Cardiac septum (tissue), 1 donor: ENCODE measurements at places on chromosomes 11 and 22. TPM values are rescaled to one million over a fixed set of nuclear protein-coding genes. Genes with fewer than 3 reads are reported as not detected.

- DNase-seq, result no peak
Measured at GRCh38 chr22:37681556-37682049, 4.5 kb upstream of the NOL12 start.

- peak; percentile 76 for DNase-seq
Measured at GRCh38 chr11:89490981-89491690, at the start of gene NOX4. Gene NOX4 (minus strand): TSS chr11:89491375. CDS start chr11:89491246, 129 bp downstream.

DNA sequence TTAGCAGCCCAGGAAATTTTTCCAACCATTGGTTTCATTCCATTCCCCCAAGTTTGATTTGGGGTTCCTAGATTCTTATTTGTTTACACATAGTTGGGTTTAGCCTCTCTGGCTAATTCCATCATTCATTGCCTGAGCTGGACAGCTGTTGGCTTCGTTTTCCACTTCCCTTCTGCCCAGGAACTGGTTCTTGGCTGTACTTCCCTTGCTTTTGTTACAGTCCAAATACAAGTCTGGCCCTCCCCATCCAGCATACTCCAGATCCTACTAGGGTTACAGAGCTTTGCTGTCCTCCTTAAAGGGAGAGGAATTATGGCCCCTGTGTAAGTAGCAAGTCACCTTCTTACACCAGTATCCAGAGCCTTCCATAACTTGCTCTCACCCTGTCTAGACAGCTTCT is 356.3 kb downstream of the FAT3 start:
- no peak for DNase-seq

DNA sequence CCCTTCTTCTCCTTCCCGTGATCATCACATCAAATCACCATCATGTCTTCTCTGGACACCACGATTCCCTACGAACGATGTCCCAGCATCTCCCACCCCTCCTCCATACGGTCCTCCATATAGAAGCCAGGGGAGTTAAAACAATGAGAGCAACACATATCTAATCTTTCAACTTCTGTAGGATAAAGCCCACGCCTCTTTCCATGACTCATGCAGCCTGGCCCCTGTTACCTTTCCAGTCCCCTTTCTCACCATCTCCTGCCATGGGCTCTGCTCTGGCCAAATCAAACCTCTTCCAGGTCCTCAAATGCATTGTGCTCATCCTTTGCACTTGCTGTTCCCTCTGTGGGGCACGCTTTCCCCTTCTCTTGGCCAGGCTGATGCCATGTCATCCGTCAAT is 23.6 kb downstream of the RPS6KA4 start:
- no peak for DNase-seq

GRCh38 chr11:19455731-19456130 is 215.0 kb upstream of the E2F8 start:
- DNase-seq, result no peak

DNA sequence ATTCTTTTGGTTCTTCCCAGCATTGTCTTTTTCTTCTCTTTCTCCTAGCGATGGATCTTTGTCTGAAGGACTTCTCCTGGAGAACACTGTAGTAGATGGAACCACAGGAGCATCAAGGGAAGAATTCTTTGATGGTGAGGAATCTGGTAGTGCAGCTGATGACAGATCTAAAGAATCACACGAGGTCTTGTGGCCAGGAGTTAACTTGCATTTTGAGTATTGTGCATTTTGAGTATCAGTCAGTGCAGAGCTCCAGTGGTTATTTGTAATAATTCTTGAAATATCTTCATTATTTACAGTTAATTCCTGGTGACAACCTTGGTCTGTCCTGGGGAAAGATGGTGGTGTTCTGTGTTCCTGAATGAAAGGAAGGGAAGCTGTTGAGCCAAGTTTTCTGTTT is 14.5 kb upstream of the POGLUT3 start:
- no peak for DNase-seq

MIAT gene
- total RNA-seq, result 1.3 TPM

GAS2L1 gene
- total RNA-seq, result 13.0 TPM

PCF11 gene
- total RNA-seq, result 26.6 TPM

GRCh38 chr11:104343578-104343977 is 179.6 kb upstream of the PDGFD start:
- no peak for DNase-seq
